ENCODE measurements at places on chromosomes 1 and 21. TPM values are rescaled to one million over a fixed set of nuclear protein-coding genes. Genes with fewer than 3 reads are reported as not detected.

DNA sequence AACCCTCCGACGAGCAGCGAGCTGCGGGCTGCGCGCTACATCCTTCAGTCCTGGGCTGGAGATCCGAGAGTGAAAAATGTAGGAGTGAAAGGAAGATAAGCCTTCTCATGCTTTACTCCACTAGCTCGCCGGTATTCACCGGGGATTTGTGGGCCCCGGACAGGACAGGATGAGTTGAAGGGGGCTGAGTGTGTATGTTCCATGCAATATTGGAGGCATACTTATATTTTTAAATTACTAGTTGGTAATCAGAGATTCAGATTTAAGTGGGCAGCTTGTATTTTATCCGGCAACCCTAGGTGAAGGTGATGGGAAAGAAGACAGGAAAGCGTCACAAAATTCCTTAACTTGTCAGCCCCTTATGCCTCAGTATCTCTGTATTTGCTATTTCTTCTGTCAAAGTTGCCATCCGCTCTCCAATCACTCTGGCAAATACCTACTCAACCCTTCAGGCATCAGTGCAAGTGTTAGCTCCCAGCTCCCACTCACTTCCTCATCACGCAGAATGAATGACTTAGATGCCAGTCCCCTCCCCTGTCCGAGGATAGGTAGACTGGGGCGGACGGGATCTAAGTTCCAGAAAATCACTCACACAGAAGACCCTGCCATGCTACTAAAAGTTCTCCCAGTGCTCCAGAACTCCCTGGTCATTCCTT, 503 bp upstream of the PIGM start:
- peak overlapping the region; percentile 44 for H3K27ac ChIP-seq
- peaks cover 4% of the 10 kb centered on the region for H3K27me3 ChIP-seq

DNA sequence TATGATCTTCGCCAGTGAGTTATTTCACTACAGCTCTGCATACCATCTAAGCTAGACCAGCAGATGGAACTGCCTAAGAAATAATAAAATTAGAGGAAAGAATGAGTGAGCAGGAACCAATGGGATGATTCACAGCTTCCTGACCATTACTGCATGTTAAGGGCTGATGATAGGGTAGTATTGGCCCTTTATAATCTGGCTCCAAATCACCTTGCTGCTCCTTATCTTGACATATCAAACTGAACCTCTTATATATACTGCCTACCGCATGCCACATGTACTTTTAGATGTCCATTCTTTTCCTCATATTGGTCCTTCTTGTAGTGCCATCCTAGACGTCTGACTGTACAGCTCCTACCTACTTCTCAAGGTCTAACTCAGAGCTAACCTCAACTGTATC, 524.4 kb downstream of the DPYD start:
- H3K4me3 ChIP-seq, result no peak overlapping the region
- no peak overlapping the region for H3K27ac ChIP-seq
- no peak for DNase-seq
- H3K27me3 ChIP-seq, result no peaks in the 10 kb centered on the region
- H3K4me1 ChIP-seq, result no peaks in the 10 kb centered on the region

- H3K4me3 ChIP-seq, result no peak overlapping the region
- H3K27ac ChIP-seq, result no peak overlapping the region
- no peak for DNase-seq
- no peaks in the 10 kb centered on the region for H3K4me1 ChIP-seq
- H3K27me3 ChIP-seq, result no peaks in the 10 kb centered on the region
- no peaks in the 10 kb centered on the region for H3K36me3 ChIP-seq
Observed at GRCh38 chr1:233960386-233960785, 55.9 kb downstream of the SLC35F3 start.

DNA sequence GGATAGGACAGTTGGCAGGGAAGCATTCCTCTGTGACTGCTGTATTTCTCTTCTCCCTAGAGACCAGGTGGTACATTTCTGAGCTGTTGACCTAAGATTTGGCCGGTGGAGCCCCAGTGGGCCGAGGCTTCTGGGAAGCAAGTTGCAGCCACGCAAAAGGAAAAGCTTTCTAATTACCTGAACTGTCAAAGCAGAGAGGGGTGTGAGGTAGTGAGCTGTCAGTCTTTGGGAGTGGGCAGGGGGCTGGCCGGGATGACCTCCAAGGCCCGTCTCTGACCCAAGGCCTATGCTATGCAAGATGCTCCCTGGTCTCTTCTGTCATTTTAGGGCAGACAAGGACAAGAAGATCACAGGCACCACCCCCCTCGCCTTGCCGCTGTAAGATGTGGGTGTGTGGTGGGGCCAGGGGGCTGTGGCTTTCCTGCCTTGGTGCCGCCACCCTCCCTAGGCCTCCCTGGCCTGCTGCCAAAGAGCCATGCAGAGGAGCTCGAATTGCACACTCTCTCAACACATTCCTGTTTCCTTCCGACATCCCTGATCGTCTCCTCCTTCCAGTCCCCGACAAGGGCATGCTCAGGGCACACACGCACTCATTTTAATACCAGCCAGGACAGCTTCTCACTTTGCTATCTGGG, 7.7 kb downstream of the PADI1 start:
- peak; percentile 83 for DNase-seq
- H3K27me3 ChIP-seq, result peaks cover 12% of the 10 kb centered on the region
- no peaks in the 10 kb centered on the region for H3K4me1 ChIP-seq
- H3K27ac ChIP-seq, result no peak overlapping the region
- no peak overlapping the region for H3K4me3 ChIP-seq

DNA sequence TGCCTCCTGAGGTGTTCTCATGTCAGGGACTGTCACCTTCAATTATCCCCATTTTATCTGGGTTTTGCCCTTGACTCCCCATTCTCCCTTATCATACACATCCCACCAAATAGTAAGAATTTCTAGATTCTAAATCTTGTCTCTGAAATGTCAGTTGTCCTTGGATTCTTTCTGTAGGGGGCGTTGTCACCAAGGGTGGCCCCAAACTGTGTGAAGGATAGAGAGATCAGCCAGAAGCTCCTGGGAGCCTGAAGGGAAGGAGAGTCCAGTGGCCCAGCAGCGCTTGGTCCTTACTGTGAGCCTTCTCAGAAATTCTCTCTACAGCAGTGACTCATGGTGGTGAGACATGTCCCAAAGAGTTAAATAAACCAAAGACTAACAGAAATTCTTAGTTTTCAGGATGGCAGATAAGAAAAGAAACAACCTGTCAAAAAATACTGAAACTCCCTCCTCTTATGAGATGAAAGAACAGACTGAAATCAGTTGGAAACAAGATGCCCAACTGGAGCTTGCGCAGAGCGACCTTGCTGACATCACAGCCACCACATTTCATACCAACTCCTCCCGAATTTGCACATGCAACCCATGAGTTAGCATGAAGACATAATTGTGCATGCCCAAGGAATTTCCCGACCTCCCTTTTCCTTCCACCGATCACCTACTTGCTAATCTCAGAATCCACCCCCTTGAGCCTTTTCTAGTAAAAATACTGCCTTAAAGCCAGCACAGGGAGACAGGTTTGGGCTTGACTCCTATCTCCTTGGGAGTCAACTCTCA, 109.8 kb downstream of the ELAVL4 start:
- no peak overlapping the region for H3K27ac ChIP-seq
- DNase-seq, result no peak
- H3K36me3 ChIP-seq, result no peaks in the 10 kb centered on the region
- no peaks in the 10 kb centered on the region for H3K4me1 ChIP-seq
- H3K27me3 ChIP-seq, result no peaks in the 10 kb centered on the region

DNA sequence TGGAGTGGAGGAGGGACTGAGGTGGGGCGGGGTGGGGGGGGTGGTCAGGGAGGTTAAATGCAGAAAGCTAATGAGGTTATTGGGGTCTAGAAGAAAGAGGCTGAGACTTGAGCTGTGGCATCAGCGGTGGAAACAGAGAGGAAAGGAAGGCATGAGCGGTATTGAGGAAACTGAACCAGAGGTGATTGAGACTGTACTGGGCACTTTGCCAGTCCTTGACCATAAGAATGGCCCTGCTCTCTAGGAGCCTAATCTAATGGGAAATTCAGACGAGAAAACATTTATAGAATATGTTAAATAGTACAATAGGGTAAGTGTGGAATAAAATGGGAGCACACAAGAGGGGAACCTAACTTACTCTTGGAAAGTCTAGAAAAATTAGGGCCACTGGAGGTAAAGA, 23.7 kb downstream of the SLC44A3 start:
- H3K27ac ChIP-seq, result no peak overlapping the region
- no peaks in the 10 kb centered on the region for H3K4me1 ChIP-seq
- H3K36me3 ChIP-seq, result no peaks in the 10 kb centered on the region
- H3K4me3 ChIP-seq, result no peak overlapping the region

GRCh38 chr1:222096883-222097282, 355.0 kb upstream of the DUSP10 start:
- H3K4me1 ChIP-seq, result no peaks in the 10 kb centered on the region
- DNase-seq, result no peak
- no peaks in the 10 kb centered on the region for H3K36me3 ChIP-seq
- no peaks in the 10 kb centered on the region for H3K27me3 ChIP-seq

- DNase-seq, result peak; percentile 77
- peaks cover 16% of the 10 kb centered on the region for H3K4me1 ChIP-seq
- H3K4me3 ChIP-seq, result no peak overlapping the region
Observed at GRCh38 chr1:11929849-11930248, 3.6 kb upstream of the KIAA2013 start.

GRCh38 chr1:239858057-239858456, 233.6 kb upstream of the FMN2 start:
- H3K27me3 ChIP-seq, result no peaks in the 10 kb centered on the region
- no peak overlapping the region for H3K4me3 ChIP-seq
- H3K4me1 ChIP-seq, result no peaks in the 10 kb centered on the region
- no peak overlapping the region for H3K27ac ChIP-seq
- DNase-seq, result peak; percentile 70
- H3K36me3 ChIP-seq, result no peaks in the 10 kb centered on the region

DNA sequence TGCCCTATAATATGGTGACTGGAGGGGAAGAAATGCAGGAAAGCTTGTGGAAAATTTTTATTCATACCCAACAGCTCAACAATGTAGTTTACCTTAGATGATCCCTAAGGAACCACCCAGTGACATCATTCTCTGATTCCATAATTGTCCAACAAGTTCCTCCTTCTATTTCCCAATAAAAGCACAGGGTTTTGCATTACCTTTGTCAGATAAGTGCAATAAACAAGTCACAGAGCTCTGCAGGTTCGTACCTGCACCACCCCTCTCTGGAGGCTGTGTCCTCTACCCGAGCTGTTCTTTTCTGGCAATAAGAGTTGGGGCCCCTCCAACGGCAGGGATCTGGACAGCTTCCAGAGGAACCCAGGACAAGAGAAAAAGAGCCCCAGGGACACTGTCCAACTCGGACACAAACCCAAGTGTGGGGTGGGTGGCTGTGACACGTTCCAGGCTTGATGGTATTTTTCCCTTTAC, 38.8 kb downstream of the RCAN1 start:
- H3K4me3 ChIP-seq, result no peak overlapping the region
- H3K27ac ChIP-seq, result no peak overlapping the region
- no peaks in the 10 kb centered on the region for H3K27me3 ChIP-seq
- H3K36me3 ChIP-seq, result no peaks in the 10 kb centered on the region
- peak; percentile 29 for DNase-seq

- DNase-seq, result no peak
- H3K4me3 ChIP-seq, result no peak overlapping the region
- no peaks in the 10 kb centered on the region for H3K27me3 ChIP-seq
- peaks cover 2% of the 10 kb centered on the region for H3K4me1 ChIP-seq
Observed at GRCh38 chr21:41992576-41992975, 17.6 kb downstream of the ZBTB21 start.

DNA sequence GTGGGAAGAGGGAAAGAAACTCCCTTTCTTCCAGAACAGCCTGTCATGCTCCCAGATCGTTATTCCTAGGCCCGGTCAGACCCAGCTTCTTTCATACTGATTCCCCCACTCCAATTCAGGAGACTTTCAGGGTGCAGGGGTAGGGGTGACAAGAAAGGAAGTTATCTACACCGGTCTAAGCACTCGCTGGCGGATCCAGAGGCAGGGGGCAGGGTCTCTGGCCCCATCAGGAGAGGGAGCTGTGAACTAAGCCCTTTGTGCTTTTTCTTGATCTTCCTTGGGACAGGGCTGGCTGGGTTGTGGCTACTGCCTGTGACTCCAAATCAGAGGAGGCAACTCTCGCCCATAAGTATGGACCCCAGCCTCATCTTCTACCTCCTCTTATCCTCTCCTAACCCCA, 44.3 kb downstream of the NEK2 start:
- no peak overlapping the region for H3K27ac ChIP-seq
- no peaks in the 10 kb centered on the region for H3K36me3 ChIP-seq
- H3K4me3 ChIP-seq, result no peak overlapping the region

GRCh38 chr1:228387321-228387720, 19.3 kb downstream of the TRIM11 start:
- H3K27ac ChIP-seq, result no peak overlapping the region
- no peaks in the 10 kb centered on the region for H3K36me3 ChIP-seq
- DNase-seq, result no peak
- no peaks in the 10 kb centered on the region for H3K27me3 ChIP-seq
- H3K4me1 ChIP-seq, result peaks cover 4% of the 10 kb centered on the region
- H3K4me3 ChIP-seq, result no peak overlapping the region

- H3K4me3 ChIP-seq, result no peak overlapping the region
- no peaks in the 10 kb centered on the region for H3K36me3 ChIP-seq
- no peaks in the 10 kb centered on the region for H3K27me3 ChIP-seq
- DNase-seq, result no peak
- no peak overlapping the region for H3K27ac ChIP-seq
Observed at GRCh38 chr21:41011951-41012366, 156.0 kb upstream of the BACE2 start.

- DNase-seq, result no peak
- peaks cover 23% of the 10 kb centered on the region for H3K36me3 ChIP-seq
- H3K27me3 ChIP-seq, result no peaks in the 10 kb centered on the region
- no peak overlapping the region for H3K27ac ChIP-seq
Observed at GRCh38 chr1:207808322-207808705, 56.5 kb downstream of the CD46 start.

GRCh38 chr21:37483776-37484175, 117.2 kb downstream of the DYRK1A start:
- no peak overlapping the region for H3K27ac ChIP-seq
- peaks cover 7% of the 10 kb centered on the region for H3K36me3 ChIP-seq
- H3K27me3 ChIP-seq, result no peaks in the 10 kb centered on the region
- no peak for DNase-seq

- DNase-seq, result no peak
- H3K36me3 ChIP-seq, result no peaks in the 10 kb centered on the region
- H3K4me1 ChIP-seq, result no peaks in the 10 kb centered on the region
- H3K4me3 ChIP-seq, result no peak overlapping the region
Observed at GRCh38 chr1:85093644-85094043, 45.3 kb upstream of the MCOLN3 start.

CHIT1 gene
- not detected for total RNA-seq

MPL gene
- total RNA-seq, result not detected

VWA5B1 gene
- not detected for total RNA-seq

FCGR3B gene
- not detected for total RNA-seq

MIB2 gene
- 77.3 TPM for total RNA-seq

Measured in fibroblast of lung (primary cell).